Stimulated activated CD4-positive, alpha-beta T cell treated with anti-CD3 and anti-CD28 coated beads, TNF-alpha, amount 100 ng/mL, for 1 hour (primary cell): ENCODE measurements at places on chromosomes 3 and 15.

GRCh38 chr3:150407808-150408220 is 284 bp upstream of the TSC22D2 start:
- no peak for DNase-seq

GRCh38 chr3:103904991-103905390 is 1461.7 kb upstream of the ALCAM start:
- DNase-seq: no peak

GRCh38 chr15:89184886-89185526 is 36.4 kb downstream of the RLBP1 start:
- no peak for DNase-seq

DNA sequence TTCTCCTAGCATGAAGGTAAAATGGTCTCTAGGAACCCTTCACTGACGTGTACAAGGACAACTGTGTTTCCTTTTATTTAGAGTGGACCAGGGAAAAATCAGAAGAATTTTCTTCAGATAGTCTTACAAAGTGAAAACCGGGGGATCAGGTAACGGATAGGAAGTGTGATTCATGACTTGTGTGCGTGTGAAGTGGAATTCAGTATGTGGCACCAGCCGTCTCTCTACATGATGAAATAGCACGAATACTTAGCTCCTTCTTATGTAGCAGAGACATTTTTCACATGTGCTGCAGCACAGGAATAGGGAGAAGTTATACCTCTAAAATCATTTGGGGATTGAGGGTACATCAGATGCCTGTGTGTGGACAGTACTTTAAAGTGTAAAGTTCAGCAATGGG is 159.2 kb downstream of the MEX3B start:
- no peak for DNase-seq

GRCh38 chr3:59056706-59057105 is 6.9 kb upstream of the CFAP20DC start:
- no peak for DNase-seq

- no peak for DNase-seq
Observed at GRCh38 chr3:125202197-125202596, 10.4 kb downstream of the SLC12A8 start.

GRCh38 chr3:183013074-183013473 is 32.7 kb upstream of the DCUN1D1 start:
- DNase-seq: no peak

GRCh38 chr3:154642145-154642544 is 212.2 kb upstream of the GPR149 start:
- no peak for DNase-seq

DNA sequence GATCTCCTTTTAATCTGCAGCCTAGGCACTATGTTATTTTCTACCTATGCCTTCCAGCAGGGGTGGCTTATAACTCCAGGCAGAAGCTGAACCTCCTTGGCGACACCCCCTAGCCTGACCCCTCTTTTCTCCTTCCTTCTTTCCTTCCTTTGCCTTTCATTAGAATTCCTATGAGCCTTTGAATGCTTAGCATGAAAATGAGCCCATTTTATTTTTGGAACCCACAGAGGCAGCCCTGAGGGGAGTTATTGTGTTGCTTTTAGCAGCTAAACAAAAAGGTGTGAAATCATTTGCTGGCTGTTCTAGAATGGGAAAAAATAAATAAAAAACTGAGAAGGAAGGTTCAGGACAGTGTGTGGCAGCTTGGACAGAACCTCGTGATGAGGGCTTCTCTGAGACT is 164.6 kb upstream of the ICE2 start:
- no peak for DNase-seq

DNA sequence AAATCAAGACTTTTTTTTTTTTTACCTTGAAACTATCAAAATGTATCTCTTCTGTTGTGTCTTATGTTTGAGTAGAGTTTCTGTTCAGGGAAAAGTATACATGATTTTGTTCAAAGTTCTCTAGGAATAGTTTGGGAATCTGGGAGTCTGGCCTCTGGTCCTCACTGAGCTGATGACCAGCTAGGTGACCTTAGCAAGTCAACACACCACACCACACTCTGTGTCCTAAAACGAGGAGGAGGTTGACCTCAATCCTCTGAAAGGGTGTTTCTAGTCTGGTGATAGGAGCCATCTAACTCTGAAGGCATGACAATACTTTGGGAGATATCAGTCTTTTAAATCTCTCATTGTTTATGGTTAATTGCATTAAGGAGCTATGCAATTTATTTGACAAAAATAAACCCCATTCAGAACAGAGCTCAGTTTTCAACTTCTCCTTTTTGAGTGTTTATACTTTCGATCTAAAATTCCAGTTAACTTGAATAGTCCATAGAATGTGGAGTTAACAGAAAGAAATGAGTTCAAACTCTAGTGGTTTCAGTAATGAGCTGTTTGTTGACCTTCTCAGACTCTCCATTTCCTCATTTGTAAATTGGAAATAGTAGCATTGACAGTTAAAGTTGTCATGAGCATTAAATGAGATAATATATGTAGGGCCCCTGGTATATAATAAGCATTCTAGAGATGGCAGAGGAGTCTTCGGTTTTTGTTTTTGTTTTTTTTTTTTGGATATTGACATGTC is 112.2 kb upstream of the LRRN1 start:
- no peak for DNase-seq

- DNase-seq: no peak
Observed at GRCh38 chr3:47014036-47014435, 34.6 kb downstream of the NBEAL2 start.

DNA sequence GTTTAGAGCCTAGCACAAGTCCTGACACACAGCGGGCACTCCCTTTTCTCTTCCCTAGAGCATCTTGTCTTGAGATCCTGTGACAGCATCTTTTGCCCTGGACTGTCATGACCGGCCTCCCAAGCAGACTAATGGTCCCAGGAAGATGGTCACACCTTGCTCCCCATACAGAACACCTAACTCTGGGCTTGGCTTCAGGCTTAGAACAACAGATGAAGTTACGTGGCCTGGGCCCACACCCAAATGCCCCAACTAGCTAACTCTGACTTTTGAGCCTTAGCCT is 781 bp upstream of the IP6K1 start:
- DNase-seq: no peak

GRCh38 chr3:184508938-184509337 is 52.6 kb upstream of the EPHB3 start:
- DNase-seq: no peak

GRCh38 chr15:75431270-75431669 is 20.2 kb downstream of the SIN3A start:
- DNase-seq: no peak

GRCh38 chr3:27049792-27050191 is 319.4 kb downstream of the NEK10 start:
- no peak for DNase-seq

- DNase-seq: no peak
Observed at GRCh38 chr3:9345041-9345440, 17.8 kb upstream of the THUMPD3 start.

GRCh38 chr3:197260491-197261163 is 37.8 kb downstream of the DLG1 start:
- DNase-seq: no peak

DNA sequence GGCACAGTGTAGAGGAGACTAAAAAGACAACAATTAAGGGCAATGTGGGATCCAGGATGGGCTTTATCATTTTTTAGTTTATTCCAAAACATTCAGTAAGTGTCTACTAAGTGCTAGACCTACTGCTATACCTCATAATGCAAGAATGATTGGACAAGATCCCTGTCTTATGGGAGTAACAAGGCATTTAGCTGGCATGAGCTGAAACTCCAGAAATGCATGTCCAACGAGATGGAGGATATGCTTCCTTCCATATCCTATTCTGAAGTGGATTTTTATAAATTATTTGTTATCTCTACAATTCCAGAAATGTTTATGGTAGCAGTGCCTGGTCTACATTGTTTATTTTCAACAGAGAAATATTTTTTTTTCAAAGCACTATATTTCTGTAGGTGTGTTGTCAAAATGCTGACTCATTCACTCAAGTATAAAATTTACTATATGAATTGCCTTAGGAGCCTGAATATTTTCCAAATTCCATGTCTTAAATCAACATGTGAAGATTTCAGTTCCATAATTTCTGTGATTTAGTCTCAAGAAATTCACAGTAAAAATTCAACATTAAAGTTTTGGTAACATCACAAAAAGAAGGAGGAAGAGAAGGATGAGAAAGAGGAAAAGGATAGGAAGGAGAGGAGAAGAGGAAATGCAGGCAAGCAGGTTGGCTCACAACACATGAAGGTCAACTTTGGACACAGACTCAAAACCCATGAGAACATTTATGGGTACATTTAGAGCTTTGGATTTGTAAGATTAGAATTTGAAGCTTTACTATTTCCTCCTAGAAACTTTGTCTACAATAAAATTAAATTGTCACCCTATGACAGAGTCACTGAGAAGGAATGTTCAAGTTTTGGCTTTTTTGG is 88.6 kb downstream of the P3H2 start:
- no peak for DNase-seq

DNA sequence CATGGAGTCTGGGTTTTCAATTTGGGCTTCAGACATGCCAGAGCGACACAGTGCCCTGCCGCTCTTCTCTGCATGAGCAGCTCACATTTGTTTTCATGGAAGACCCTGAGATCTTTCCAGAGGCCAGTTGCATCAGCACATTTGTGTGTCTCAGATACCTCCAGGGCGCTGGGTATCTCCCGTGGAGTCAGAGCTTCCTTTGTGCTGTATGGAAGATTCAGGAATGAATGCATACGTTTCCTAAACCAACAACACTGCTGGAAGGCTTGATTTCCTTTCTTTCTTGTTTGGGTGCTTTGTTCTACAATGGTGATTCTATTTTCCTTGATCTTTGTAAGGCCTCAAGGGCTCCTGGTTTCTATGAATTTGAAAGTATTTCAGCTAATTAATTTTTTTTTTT is 106.5 kb downstream of the CACNA2D3 start:
- DNase-seq: no peak

- DNase-seq: peak; percentile 21
Observed at GRCh38 chr15:55267401-55268175, 22.0 kb downstream of the RAB27A start.

DNA sequence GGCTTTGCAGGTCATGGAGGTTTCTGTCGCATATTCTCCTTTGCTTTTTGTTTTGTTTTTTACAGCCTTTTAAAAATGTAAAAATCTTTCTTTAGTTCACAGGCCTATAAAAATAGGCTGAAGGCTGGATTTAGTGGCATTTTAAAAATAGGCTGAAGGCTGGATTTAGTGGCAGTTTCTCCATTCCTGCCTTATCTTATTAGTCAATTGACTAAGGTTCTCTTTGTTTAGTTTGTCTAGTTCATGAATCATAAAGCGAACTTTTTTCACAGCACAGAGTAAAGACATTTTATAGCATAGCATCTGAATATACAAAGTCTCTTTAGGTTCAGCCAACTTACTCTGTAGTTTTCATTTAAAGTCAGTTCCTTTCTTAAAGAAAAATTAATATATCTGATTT is 31.4 kb downstream of the AP4E1 start:
- no peak for DNase-seq

DNA sequence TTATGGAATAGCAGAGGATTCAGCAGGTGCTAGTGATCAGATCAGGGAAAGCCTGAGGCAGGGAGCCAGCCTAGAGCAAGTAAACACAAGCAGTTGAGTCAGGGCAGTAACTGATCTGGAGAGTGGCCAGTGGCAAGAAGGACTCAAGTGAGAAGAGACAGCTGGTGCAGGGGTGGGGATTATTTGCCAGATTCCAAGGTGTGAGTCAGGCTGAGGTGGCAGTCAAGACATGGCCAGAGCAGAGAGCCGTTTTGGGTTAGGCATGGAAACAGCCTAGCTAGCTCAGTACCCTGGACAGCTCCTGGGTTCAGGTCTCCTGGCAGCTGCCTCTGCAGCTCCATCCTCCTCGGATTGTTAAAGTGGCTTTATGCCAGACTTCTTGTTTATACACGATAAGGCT is 281.9 kb upstream of the ONECUT1 start:
- no peak for DNase-seq

DNA sequence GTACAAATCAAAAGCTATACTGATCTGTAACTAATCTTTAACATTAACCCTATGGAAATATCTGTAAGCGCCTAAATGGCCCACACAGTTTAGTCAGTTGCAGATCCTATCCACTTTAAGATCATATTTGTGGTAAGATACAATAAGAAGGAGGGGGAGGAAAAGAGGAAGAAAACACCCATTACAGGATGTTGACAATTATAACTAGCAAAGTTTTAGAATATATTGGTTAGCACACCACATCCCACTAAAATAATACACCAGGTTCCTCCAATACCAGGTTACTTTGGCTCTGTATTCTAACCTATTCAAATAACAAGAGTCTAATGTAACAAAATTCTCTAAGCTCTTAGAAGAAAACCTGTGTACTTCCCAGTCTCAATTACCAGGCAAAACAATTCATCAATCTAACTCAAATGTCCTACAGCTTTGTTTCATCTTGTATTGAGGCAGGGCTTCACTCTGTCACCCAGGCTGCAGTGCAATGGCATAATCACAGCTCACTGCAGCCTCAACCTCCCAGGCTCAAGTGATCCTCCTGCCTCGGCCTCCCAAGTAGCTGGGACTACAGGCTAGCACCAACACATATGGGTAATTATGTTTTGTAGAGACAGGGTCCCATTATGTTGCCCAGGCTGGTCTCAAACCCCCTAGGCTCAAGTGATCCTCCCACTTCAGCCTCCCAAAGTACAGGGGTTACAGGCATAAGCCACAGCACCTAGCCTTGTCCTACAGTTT is 4.2 kb downstream of the SLC4A7 start:
- DNase-seq: no peak

GRCh38 chr3:183254487-183255347 is 1.7 kb downstream of the B3GNT5 start:
- no peak for DNase-seq

- DNase-seq: no peak
Observed at GRCh38 chr3:186180891-186181481, 72.1 kb upstream of the ETV5 start.

- no peak for DNase-seq
Observed at GRCh38 chr3:79255702-79256101, 512.1 kb downstream of the ROBO1 start.

DNA sequence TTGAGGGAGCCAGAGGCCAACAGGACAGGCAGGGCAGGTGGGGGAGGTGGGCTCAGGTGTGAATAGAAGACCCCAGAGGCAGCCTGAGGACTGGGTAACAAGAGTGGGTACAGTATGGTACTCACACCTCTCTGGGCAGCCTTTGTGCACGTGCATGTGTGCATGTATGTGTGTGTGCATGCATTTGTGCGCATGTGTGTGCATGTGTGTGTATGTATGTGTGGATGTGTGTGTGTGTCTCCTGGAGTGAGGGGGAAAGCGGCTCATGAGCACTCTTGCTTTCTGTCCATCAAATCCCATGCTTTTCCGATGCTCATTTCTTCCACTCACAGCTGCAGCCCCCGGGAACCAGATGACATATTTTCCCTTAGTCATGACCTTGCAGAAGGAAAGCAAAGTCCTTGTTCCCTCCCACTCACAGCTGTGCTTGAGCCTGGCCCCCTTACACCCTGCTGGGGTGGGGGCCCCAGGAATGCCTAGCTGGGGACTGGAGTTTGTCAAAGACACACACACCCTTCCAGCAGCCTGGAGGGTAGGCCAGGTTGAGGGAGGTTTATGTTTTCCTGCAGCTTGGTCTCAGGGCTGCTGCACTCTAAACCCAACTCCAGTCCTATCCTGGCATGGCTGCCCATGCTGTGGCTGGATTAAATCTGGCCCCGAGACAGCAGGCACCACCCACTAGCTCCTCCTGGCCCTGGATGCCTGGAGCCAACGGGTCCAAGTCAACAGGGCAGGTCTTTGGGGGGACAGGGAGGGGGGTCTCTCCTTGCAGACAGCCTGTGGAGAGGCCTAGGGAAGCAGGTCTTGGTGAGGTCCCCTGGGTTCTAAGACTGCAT is 22.5 kb downstream of the CCDC33 start:
- no peak for DNase-seq

- DNase-seq: no peak
Observed at GRCh38 chr3:7667774-7668173, 806.9 kb downstream of the GRM7 start.

- peak; percentile 10 for DNase-seq
Observed at GRCh38 chr3:60079076-60079475, 1029.3 kb upstream of the CFAP20DC start.
